ENCODE measurements at places on chromosomes 16 and 17. TPM values are rescaled to one million over a fixed set of nuclear protein-coding genes. Genes with fewer than 3 reads are reported as not detected.
A peak's percentile ranks its signal among the peaks of the same experiment; 100 is the strongest.

Gene ITGAL
- 0.08 TPM for polyA plus RNA-seq

Gene C17orf78
- not detected for polyA plus RNA-seq

Gene CLEC19A
- polyA plus RNA-seq, result 0.58 TPM

Gene FNDC8
- not detected for polyA plus RNA-seq

Gene ATAD5
- polyA plus RNA-seq, result 4.5 TPM

Gene MT1M
- not detected for polyA plus RNA-seq

Gene TP53TG3F
- polyA plus RNA-seq, result 0.12 TPM

Gene LLGL2
- polyA plus RNA-seq, result 35.0 TPM

GRCh38 chr17:47615766-47616424, 33.8 kb upstream of the KPNB1 start:
- DNase-seq, result peak; percentile 66

DNA sequence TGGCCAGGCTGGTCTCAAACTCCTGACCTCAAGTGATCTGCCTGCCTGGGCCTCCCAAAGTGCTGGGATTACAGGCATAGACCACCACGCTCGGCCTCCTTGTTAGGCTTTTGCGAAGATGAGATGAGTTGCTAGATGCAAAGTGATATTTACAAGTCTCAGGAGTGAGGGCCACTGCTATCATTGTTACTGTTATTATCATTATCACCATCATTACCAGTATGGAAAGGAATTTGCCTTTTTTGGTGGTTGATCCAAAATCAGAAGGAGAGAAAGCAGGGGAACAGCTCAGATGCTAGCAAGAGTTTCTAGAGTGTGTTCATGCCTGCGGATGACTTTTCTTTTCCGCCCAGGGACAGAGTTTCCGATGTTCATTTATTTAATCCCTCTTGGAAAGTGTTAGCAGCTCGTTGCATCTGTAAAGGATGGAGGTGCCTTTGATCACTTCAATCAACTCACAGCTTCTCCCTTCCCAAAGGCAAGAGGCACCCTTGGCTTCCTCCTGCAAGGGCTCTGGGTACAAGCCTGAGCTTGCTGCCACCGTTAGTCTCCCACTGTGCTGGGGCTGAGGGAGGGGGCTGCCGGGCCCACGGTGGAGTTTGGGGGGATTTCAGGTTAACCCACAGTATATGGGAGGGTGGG, 21.6 kb downstream of the ITPRIPL2 start:
- DNase-seq, result no peak

DNA sequence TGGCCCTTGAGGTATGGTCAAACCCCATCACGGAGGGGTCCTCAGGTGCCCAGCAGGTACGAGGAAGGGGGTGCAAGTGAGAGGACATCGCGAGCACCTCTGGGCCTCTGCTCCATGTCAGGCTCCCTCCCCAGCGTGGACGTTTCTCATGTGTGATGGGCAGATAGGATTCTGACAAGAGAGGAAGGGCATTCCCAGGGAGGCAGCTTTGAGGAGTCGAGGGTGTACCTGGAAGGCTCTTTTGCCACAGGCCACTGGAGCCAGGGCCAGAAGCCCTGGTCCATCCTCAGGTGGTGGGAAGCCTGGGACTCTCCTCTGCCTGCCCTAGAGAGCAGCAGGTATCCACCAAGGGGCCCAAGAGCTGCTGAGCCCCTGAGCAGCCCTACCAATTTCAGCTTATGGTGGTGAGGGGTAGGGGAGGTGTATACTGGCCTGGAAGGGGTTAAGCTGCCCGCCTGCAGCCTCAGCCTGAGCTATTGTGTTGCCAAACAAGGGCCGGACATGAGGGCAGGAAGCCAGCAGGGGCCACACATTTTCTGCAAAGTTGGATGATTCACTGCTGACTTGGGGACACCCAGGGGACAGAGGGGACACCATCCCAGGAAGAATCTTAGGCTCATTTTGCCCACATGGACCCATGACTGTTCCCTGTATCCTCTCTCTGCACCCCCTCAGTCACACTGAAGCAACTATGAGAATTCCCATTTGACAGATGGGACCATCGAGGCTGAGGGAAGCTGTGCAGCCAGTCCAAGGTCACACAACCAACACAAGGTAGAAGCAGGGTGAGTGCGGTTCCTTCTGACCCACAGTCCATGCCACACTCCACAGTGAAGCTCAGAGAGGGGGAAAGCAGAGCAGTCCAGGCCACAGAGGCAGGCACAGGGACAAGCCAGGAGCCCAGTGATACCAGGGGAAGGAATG, 1.7 kb downstream of the CDH5 start:
- DNase-seq, result no peak

GRCh38 chr17:332023-332422, 20.6 kb downstream of the RPH3AL start:
- no peak for DNase-seq

- DNase-seq, result no peak
Measured at GRCh38 chr17:8159032-8159400, 3.7 kb downstream of the VAMP2 start.

DNA sequence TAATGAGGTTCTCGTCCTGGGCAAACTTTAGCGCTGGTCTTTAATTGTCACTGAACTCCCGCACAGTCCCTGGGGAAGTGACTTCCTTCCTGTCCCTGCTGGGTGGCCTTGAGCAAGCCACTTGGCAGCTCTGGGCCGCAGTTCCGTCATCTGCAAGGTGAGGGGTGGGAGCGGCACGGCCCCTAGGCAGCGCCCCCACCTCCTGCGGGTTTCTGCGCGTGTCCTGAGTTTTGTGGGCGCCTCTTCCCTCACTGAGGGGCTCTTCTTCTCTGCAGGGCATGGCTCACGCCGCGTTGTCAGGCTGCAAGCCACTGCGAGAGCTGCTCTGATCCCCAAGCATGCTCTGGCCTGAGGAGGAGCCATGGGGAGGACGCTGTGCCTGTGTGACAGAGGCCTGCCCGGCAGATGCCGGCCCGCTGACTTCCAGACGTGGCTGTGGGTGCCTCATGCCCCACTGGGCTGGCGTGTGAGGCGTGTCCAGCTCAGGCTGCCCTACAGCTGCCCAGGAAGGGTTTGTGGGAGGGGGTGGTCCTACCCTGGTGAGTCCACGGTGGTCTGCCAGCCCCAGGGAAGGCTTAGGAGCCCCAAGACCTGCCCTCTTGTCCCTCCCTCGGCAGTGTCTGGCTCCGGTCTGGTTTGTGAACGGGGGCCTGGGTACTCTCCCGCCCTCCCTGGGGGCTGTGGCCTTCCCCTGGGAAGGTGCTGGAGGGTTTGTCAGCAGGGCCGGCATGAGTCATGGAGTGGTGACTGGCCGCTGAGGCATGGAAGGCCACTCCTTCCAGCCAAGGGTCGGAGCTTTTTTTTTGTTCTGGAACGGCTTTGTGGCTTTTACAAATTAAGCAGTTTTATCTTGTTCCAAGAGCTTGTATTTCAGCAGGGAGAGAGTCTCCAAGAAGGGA, 182.0 kb downstream of the SEC14L1 start:
- DNase-seq, result peak; percentile 93

- no peak for DNase-seq
Measured at GRCh38 chr16:15723808-15724207, 73.8 kb downstream of the NDE1 start.

DNA sequence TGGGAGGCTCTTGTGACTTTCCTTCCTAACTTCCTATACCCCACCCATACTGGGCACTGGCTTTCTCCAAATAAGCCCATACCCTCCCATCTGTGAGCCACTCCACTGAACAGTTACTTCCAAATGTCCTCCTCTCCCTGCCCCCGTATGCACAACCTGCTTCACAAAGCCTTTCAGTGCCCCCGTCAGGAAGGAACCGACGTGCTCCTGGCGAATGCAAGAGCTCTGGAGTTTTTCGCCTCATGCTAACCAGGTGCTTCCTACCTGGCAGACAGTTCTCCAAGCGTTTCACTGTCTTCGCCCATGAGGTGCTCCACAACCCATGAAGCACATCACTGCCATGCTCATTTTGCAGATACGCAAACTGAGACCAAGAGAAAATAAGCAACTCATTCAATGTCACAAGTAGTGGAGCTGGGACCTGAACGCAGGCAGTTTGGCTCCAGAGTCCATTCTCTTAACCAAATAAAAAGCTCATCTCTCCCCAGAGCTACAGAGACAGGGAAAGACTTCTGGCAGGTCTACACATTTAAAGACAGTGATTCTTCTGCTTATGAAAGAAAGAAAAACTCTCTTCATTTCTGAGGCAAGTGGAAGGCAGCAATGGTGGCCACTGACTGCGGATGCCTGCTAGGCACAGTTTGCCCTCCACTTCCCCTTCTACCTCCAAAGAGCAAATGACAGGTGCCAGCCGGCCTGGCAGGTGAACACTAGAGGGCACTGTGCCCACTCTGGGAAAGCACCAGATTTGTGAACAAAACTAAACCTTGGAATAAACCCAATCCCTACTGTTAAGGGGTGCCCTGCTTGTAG, 23.8 kb downstream of the SPHK1 start:
- peak; percentile 73 for DNase-seq

DNA sequence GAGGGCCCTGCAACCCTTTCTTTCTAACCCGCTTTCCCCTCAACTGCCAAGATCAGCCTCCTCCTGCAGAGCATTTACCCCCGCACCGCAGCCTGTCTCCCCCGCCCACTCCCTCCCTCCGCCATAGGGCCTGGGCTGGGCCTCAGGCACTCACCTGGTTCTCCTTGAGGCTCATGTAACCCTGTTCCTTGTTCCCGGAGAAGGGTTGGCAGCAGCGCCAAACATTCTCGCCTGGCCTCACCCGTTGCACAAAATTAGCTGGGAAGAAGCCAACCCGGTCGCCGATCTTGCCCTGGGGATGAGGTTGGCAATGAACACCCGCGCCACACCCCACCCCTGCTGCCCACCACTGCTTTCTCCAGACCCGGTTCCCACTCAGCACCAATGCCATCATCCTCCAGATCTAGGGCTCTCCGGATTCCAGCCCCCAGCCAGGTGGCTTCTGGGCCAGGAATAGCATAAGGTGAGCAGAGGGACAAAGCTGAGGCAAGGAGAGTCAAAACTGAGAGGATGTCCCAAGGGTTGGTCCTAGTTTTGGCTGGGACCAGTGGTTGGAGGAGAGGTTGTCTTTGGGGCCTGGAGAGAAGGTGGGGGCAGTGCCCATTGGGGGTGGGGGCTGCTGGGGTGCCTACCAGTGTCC, 12.8 kb downstream of the STAC2 start:
- no peak for DNase-seq

- DNase-seq, result no peak
Measured at GRCh38 chr16:4660454-4661007, 32.8 kb upstream of the NUDT16L1 start.

GRCh38 chr17:61659437-61659836, 68.4 kb upstream of the NACA2 start:
- DNase-seq, result no peak

GRCh38 chr17:47993031-47993564, 22.2 kb downstream of the CDK5RAP3 start:
- DNase-seq, result no peak

GRCh38 chr16:17311333-17312093, 159.2 kb downstream of the XYLT1 start:
- no peak for DNase-seq

DNA sequence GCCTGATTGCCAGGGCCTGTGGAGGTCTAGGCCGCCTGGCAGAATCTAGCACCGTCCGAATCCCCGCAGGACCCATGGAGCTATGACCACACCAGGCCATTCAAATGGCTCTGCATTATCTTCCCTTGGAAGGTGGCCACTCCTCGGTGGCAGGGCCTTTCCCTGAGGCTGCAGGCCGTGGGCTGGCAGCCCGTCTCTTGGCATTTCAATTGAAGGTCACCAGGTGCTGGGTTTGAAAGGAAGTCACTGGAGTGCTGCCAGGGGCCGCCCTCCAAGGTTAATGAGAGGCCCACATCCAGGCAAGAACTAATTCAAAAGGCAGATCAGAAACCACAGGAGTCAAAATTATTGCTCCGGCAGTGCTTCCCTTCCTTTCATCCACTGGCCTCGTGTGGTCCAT, 27.7 kb upstream of the CACNG5 start:
- DNase-seq, result no peak

DNA sequence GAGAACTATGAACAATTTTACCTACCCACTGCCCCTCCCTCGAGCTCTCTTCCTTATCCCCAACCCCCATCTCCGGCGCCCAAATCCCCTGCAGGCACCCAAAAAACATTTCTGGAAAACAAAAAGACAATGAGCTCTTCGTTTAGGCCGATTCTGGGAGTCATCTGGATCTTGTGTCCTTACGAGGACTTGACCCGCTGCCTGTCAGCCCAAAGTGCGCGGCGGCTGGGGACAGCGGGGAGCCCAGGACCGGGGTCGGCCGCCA, 524 bp downstream of the STRADA start:
- no peak for DNase-seq

GRCh38 chr16:58389724-58390123, 2.5 kb upstream of the GINS3 start:
- no peak for DNase-seq

DNA sequence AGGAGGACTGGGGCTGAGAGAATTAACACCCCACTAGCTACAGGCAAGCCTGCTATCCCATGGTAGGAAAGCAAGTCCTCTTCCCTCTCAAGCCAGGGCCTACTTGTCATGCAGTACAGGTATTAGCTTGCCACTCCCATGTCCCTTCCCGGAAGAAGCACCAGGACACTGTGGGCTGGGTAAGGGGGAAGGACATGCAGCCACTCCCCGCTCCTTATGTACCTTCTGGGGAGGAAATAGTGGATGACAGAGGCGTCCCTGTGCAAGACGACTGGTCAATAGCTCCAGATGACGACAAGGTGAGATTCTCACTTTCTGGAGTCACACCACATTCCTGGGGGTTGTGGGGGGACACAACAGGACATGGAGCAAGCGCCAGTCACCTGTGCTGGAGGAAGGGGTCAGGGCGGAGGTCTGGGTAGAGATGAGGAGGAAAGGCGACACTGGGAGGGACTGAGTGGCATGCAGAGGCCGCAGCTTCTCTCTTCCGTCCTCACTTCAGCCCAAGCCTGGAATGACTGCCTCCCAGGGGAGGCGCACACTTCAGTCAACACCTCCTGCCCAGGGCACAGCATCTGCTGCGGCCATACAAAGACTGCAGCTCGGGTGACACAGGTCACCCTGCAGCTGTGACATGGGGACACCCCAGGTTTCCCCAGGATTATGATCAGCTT, 15.1 kb upstream of the FOXJ1 start:
- DNase-seq, result no peak

DNA sequence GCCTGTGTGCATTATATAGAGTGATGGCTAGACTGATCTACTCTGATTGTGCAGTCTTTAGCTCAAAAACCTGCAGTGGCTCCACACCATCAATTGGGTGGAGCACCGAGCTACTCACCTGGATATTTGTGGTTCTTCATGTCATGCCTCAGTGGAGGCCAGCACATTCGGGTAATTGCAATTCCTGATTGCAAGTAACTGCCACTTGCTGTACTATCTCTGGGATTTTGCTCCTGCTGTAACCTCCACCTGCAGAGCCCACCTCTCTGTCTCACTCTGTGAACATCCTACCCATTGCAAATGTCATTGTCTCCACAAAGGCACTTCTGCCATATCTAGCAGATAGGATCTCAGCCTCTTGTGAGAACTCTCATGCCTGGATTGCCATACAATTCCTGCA, 1.7 kb upstream of the CCL1 start:
- no peak for DNase-seq

DNA sequence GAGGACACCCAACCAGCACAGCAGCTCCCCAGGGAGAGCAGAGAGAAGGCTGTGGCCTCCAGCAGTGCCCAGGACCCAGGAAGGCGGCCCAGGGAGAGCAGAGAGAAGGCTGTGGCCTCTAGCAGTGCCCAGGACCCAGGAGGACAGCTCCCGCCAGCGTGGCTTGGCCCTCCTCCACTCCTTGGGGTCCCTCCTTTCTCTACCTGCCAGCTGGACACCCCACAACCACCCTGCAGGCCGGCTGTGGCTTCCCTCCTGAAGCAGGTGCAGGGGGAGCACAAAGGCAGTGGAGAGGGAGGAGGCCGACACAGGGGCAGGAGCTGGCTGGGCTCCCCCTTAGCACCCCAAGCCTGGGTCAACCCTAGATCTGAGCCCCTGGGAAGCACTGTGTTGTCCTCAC, 54.1 kb upstream of the FASN start:
- DNase-seq, result no peak

Measured in A549 (cell line).